ENCODE measurements at places on chromosomes 1 and 21.

GRCh38 chr1:32828341-32828740, 10.9 kb downstream of the S100PBP start:
- no peak for DNase-seq

DNA sequence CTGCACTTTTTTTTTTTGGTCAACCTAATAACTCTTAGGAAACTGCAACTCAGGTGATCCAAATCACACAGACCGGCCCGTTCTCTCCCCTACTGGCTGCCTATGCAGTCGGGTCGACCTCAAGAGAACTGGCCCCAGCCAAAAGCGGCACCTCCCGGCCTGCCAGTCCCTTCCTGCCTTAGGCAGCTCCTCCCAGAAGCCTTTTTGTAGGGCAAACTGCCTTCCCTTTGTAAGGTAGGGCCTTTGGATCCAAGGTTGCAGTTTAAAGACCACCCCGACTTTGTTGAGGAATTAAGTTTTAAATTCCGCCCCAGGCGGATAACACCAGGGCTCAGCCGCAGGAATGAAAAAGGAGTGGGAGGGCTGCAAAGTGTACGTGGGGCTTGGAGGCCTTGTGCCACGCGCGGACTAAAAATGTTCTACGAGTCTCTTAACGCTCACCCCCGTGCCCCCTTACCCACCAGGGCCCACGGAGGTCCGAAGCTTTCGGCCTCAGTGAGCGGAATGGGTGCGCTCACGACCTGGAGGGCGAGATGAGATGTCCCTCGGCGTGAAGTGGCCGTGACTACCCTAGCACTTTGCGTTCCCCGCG, 642 bp upstream of the ST3GAL3 start:
- no peak for DNase-seq

GRCh38 chr1:23904748-23905357, 8.3 kb downstream of the CNR2 start:
- DNase-seq: no peak

- no peak for DNase-seq
Measured at GRCh38 chr1:224301391-224301790, 28.6 kb downstream of the NVL start.

DNA sequence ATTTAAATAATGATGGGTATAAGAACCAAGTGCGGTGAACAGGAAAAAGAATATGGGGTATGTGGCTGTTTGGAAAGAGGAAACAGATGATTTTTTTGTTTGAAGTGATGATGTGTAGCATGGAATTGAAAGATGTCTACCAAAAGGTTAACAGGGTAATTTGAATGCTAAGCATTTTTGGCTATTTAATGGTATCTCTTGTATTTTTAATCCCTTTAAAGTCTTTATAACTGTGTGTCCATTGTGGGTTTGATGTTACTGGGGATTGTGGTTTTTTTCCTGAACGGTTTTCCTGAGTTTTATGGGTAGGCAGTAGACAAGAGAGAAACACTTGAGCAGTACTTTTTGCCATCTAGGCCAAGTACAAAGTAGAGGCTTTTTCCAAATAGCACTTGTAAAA, 63.2 kb downstream of the PRDM2 start:
- DNase-seq: no peak

GRCh38 chr21:25539606-25540005, 67.7 kb downstream of the MRPL39 start:
- no peak for DNase-seq

Measured in stimulated activated CD8-positive, alpha-beta memory T cell treated with anti-CD3 and anti-CD28 coated beads, Interleukin-7, amount 100 ng/mL, for 24 hours (primary cell).